ENCODE measurements at places on chromosomes 1 and 21.
A peak's percentile ranks its signal among the peaks of the same experiment; 100 is the strongest.

DNA sequence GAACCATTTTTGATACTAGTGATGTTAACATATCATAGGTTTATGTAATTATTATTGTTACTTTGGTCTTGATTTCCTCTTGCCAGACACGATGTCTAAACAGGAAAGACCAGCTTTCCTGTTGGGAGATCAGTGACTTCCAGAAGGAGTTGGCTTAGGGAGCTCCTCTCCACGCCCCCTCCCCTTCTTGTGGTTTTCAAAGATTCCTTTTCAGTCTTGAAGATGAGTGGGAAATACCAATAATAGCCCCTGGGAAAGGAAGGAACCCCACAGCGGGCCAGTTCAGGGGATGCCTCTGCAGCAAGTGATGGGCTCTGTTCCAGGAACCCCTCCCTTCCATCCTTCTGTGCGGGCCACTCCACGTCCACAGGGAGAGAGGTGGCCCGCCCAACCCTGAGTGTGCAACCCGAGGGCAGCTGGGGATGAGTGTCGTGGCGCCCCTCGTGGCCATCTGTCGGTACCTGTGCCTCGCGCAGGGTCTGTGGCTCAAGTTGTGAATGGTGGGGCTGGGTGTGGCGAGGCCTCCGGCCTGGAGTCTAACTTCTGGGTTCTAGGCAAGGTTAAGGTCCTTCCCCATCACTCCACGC is 65.7 kb downstream of the TLR5 start:
- no peak for DNase-seq

GRCh38 chr1:25192154-25192553 is 40.1 kb downstream of the SYF2 start:
- no peak for DNase-seq

- DNase-seq, result no peak
These were observed 57.9 kb downstream of the FGGY start for GRCh38 chr1:59354709-59355337.

DNA sequence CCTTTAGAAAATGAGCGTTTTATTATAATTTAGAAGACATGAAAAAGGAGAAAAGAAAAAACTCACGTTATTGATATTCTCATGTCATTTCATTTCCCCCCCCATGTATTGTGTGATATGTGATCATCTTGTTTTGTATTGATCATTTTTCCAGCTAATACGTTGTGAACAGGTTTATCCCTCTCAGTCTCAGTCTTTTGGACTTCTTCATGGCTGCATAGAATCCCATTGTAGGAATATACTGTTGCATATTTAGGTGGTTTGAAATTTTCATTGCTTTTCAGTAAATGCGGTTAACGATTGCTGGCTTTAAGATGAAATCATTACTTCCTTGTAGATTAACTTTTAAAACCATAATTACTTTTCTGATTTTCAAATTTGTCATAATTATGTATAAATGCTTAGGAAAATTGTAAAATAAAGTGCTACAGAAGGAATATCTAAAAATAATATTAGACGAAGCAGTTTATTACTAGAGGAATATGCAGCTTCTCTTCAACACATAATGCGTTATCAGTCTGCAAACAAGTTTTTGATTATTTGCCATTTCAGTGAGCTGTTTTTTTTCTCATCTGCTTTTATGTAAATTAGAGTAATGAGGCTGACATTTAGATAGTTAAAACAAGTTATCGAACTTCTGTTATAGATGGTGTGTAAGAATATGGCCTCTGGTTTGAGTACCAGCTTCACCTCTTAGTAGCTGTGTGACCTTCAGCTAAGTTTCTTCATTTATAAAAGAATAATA is 1.8 kb downstream of the SON start:
- no peak for DNase-seq

GRCh38 chr1:225481738-225482137 is 53.9 kb upstream of the LBR start:
- DNase-seq, result no peak

GRCh38 chr1:20949871-20950590 is 162.9 kb upstream of the HP1BP3 start:
- no peak for DNase-seq

DNA sequence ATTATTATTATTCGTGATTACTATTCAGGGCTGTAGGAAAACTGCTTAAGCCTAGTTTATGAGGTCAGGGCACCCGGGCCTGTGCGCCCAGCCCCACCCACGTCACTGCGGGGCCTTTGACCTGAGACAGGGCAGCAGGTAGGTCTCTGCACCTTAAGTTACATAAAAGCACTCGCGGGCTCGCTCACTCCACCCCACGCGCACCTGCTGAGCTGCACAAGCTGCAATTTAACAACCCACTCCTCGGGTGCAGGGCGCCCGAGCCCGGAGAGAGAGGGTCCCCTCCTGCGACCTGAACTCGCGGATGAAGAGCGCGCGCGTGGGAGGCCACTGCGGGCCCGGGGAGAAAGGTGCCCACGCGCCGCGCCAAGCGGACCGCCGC is 477 bp downstream of the ICMT start:
- DNase-seq, result no peak

- no peak for DNase-seq
These were observed 120.8 kb downstream of the DMRTB1 start for GRCh38 chr1:53580009-53580400.

DNA sequence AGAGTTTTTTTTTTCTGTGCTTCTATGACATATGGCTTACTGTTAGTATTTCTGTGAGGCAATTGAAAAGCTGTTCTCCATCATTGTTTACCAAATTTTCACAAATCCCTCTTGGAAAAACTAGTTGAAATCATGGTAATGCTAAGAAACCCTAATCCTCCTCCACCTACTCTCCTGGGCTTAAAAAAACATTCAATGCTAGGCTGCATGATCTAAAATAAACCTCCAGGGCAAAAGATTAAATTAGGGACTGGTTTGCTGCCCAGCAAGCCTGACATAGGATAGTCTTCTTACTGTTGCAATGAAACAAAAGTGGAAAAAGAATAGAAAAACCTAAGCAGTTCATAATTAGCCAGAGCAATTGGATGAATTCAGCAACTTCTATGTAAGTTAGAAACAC is 16.1 kb downstream of the C1orf52 start:
- peak; percentile 29 for DNase-seq

DNA sequence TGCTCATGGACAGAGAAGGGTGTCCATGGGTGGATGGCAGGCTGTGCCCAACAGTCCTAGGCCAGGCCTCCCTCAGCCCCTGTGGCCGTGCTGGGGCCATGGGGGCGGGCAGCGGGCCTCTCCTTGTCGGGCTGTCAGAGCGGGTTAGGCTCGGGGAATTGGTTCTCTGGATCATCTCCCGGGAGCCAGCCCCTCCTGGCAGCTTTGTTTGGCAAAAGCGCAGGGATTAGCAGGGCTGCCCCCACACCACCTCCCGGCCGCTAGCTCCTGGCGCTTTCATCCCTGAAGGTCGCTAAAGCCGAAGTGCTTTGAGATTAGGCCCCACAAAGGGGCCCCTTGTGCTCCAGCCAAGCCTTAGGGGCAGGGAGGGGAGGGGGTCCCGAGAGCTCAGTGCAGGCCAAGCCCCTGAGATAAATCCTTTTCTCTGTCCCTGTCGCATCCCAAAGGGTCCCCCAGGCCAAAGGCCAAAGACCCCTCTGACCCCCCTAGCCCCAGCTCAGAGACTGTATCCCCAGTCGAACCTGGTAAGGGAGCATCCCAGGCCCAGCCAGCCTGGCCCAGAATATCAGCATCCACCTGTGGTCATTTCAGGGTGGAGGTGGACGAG is 9.8 kb upstream of the DMBX1 start:
- DNase-seq, result no peak

DNA sequence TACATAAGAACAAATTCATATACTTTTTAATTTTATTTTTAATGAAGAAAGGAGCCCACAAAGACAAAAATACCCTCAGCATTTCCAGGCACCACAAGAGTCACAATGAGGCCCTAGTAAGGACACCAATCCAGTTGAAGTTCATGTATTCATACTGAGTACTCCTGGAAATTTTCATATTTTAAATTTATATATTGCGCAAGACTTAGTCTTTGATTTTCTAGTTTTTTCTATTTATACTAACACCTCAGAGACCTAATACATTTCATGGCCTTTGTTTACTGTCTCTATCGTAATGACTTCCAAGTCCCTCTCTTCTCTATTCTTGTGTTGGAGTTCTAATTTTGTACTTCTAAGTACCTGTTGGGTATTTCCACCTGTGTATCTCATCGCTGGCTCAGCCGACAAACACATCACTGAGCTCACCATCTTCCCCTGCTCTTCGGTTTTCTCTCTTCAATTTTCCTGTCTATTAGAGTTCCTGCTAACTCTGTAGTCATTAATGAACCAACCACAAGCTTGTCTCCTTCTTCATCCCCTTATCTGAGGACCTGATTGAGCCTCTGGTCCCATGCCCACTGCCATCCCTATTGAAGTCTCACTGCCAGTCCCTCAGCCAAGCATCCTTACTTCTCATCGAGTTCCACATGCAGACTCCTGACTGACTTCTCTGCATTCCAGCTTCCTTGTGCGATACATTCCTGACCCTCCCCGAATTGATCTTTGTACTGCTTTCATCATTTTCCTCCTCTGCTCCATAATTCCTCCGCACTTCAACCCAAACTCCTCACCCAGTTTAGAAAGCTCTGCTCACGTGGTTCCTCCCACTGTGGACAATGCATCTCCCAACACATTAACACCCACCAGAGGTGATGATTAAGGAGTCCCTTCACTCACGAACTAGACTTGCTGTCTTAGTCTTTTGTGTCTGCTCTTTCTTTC is 17.3 kb upstream of the IRF2BP2 start:
- DNase-seq, result no peak

- DNase-seq, result no peak
These were observed 22.3 kb upstream of the CD53 start for GRCh38 chr1:110850627-110851026.

- no peak for DNase-seq
These were observed 274.9 kb downstream of the NUF2 start for GRCh38 chr1:163596541-163597258.

DNA sequence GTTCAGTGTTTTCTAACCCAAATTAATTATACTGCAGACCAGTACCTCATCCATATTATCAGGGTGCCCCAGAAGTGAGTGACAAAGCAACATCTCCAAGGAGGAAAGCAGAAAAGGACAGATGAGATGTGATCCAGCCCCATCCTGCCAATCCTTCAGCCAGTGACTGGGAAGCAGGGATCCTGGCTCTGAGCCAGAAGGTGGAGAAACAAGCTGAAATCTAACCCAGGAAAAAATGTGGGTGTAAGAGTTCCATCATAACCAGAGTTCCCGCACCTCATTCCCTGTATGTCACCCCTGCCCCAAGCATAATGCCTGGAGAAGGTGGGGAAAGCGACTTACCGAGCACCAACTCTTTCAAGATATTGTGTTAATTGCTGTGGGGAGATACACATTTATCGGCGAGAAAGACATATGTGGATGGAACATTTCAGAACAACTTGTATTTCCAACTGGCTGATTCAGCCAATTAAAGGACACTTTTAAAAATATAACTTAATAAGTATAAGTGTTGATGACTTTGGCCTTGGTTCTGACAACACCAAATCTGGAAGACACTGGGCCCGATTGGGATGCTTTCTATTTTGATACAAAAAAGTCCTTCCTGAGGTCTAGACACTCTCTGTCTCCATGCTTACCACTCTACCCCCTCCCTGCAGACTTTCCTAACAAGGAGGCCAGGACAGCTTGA is 14.9 kb downstream of the PLEKHA6 start:
- no peak for DNase-seq

All from NCI-H524 treated with DMSO at 0.1 percent for 48 hours (cell line).